SJSA1 (cell line): ENCODE measurements at places on chromosomes 5 and 9. TPM values are rescaled to one million over a fixed set of nuclear protein-coding genes. Genes with fewer than 3 reads are reported as not detected.

The HAVCR2 gene
- 0.05 TPM in 1 of 2 replicates, not detected in the other for total RNA-seq

The FOXD4L4 gene
- not detected in 2 replicates for total RNA-seq

The CCNI2 gene
- total RNA-seq = not detected in 2 replicates

- no peak for DNase-seq
Measured at GRCh38 chr5:6260846-6261245, 117.5 kb downstream of the MED10 start.

DNA sequence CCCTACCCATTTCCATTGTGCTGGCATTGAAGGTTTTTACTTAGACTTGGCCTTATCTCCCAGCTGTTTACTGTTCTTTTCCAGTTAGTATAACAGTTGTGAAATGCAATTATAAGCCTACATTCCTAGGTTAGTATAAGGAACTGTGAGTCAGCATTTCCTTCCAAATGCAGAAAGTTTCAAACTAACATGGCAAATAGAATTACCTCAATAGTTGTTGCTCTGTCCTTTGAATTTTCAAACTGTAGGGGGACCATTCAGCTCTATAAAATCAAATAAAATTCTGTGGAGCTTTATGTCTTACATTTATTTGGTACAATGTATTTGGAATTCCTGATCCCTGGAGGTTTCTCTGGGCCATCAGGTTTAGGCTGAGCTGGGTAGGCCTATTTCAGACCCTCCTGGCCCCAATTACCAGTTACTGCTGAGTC is 47.2 kb downstream of the ARHGEF28 start:
- no peak for DNase-seq

GRCh38 chr5:74322944-74323343 is 317.6 kb downstream of the ENC1 start:
- DNase-seq = no peak

GRCh38 chr5:177599731-177600507 is at the start of gene B4GALT7:
Gene B4GALT7, plus strand, starts transcription at chr5:177600132. Its CDS starts 79 bp downstream, at chr5:177600211.
- DNase-seq = peak; percentile 86

GRCh38 chr5:159021901-159022556 is 77.7 kb downstream of the EBF1 start:
- no peak for DNase-seq
